ENCODE measurements at places on chromosomes 11 and 22.

DNA sequence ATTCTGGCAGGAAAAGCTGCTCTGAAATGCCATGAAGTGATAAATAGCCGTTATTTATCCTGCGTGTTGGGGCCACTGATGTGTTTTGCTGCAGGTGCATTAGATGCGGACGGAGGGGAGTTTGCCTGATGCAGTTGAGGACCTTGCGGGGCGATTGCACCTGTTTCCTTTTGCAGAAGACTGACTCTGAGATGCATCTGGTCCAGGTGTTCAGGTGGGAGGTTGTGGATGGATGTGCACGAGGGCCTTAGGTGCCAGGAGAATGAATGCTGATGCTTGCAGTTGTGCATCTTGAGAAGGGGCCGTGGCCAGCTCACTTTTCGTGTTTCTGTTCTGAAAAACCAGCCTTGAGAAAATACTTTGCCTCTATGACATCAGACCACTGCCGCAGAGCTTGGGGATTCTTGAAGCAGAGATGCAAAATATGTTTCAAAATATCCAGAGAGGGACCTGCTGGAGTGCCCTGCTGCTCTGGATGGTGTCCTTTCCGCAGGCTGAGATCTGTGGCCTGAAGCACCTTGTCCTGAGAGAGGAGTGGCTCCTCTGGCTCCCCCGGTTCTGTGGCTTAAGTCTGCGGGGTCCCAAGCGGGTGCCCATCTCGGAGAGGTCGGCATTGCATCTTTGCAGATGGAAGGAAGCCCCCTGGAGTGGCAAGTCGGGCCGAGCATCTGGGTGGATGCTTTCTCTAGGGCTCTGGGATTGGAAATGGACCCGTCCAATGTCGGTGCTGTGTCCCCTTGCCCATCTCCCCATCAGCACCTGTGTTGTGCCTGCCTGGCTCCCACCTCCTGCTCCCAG lies 1031.1 kb downstream of the TBC1D22A start:
- no peak for DNase-seq

GRCh38 chr11:71459076-71459766 lies 6.2 kb downstream of the NADSYN1 start:
- DNase-seq, result no peak

- DNase-seq, result no peak
Measured at GRCh38 chr11:61328351-61328750, 4.6 kb downstream of the DDB1 start.

GRCh38 chr22:42145175-42145574 lies 14.6 kb upstream of the CYP2D6 start:
- no peak for DNase-seq

GRCh38 chr22:33302049-33302545 lies 243.9 kb upstream of the SYN3 start:
- peak; percentile 10 for DNase-seq

DNA sequence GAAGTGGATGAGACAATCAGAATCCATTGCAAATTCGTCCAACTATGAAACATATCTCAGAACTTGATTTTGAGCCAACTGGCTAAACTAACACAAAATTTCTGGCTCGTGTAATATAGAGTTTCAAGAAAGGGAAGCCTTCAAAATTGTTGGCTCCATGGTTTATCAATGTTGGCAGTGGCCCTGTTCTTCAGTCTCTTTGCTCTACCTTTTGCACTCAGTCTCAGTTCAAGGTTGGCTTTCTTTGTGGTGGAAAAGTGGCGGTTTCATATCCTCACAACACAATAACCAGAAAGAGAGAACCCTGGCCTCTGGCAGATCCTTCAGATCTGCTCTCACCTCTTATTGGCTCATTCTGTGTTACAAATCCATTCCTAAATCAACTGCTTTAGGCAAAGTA lies 473.8 kb upstream of the API5 start:
- no peak for DNase-seq

- DNase-seq, result no peak
Measured at GRCh38 chr11:44694443-44694842, 32.3 kb upstream of the TSPAN18 start.

- no peak for DNase-seq
Measured at GRCh38 chr11:20310137-20310536, 53.4 kb upstream of the HTATIP2 start.

DNA sequence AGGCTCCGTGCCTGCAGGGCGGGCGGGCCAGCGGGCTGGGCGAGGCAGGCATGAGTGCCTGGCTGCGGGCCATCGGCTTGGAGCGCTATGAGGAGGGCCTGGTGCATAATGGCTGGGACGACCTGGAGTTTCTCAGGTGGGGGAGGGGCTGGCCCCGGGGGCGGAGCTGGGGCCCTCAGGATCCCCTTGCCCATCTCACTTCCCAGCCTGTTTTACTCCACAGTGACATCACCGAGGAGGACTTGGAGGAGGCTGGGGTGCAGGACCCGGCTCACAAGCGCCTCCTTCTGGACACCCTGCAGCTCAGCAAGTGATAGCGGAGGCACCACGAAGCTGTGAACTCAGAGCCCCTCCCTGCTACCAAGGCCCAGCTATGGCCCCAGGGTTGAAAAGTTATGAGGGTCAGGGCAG lies 5.9 kb downstream of the PHOX2A start:
- DNase-seq, result peak; percentile 50

DNA sequence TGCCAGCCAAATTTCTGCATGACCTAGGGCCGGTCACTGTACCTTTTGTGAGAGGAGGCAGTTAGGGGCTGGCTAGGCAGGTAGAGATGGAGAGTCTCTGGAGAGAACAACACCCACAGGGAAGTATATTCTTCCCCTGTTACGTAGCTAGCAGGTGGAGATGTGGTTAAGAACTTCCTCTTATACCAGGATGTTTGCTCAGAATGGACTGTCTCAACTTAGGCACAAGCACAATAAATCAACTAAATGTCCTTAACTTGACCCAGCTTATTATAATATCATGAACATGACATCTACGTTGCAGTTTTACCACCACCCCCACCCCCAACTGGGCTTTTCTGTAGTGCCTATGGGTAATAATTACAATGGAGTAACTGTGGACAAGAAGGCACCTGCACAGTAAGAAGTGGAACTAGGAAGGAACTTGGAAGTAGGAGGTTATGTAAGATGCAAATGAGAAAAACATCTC lies 60.7 kb upstream of the MPEG1 start:
- DNase-seq, result no peak

- no peak for DNase-seq
Measured at GRCh38 chr22:38075961-38076360, 8.0 kb downstream of the SLC16A8 start.

DNA sequence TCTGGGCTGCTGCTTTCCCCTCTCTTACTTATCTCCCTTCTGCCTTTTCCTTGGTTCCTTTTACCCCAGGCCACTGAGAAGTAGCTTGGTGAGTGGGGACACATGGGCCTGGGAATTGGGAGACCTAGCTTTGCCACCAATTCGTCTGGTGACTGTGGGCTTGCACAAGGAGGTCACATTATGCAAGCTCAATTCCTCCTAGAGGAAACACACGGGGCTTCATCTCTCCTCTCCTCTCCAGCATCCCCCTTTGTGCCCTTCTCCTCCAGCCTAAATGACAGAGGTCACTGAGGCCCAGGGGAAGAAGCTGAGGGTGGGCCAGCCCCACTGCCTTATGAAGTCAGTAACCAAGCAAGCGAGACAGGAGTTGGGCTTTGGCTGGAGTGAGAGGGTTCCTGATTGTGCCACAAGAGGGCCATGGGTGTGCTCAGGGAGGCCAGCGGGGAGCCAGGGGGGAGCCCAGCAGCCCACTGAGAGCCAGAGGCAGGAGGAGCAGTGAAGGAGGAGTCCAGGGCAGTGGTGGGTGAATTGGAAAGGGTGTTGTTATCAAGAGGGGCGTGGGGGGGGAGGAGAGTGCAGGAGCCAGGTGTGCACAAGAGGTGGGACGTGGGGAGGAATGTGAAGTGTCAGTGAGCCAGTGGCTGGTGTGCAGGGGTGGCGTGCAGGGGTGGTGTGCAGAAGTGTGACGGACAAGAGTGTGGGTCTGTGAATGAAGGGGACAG lies 2.0 kb downstream of the CLCF1 start:
- peak; percentile 69 for DNase-seq

- DNase-seq, result no peak
Measured at GRCh38 chr11:36578458-36578857, 10.7 kb downstream of the RAG1 start.

- no peak for DNase-seq
Measured at GRCh38 chr11:70468256-70469195, 70.2 kb downstream of the CTTN start.

- no peak for DNase-seq
Measured at GRCh38 chr11:63535734-63536133, 874 bp upstream of the PLAAT4 start.

GRCh38 chr11:60085909-60086308 lies 2.6 kb upstream of the MS4A2 start:
- DNase-seq, result no peak

DNA sequence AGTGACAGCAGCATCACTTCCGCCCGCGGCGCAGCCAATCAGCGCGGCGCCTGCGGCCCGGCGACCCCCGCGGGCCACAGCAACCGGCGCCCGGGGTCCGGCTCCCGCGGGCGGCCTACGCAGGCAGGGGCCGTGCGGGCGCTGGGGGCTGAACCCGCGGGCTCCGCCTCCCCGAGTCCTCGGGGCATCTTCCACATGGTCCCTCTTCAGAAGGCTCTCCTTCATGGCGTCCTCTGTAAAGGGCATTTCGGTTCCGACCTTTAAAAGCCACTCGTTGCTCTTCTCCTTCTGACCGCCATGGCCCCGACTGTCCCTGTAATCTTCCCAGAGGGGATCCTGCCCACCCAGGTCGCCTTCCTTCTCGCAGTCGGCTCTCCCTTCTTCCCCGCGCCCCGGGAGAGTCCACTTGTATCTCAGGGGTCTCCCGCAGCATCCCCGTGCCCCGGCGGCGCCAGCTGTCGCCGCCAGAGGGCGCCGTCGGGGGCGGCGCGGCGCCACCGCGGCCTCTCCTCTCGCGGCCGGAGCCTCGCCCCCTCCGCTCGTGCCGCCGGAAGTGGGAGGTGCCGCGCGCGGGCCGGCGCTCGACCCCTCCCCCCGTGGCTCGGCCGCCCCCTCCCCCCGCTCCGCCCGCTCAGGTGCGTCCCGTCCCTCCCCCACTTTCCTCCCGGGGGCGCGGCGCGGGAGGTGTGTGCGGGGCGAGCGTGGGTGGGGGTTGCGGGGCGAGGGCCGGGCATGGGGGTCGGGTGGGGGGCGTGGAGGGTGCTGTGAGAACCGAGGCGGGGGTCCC lies at the start of gene RNF214:
RNF214 (plus strand) TSS at position 580 of the 787 bp plus-strand sequence. CDS start 1,602 bp downstream, outside the sequence.
- DNase-seq, result peak; percentile 28

GRCh38 chr11:79906164-79906563 lies 465.3 kb upstream of the TENM4 start:
- no peak for DNase-seq

All from SW 1271 (cell line).